ENCODE measurements at places on chromosomes 7 and 10. TPM values are rescaled to one million over a fixed set of nuclear protein-coding genes. Genes with fewer than 3 reads are reported as not detected.
A peak's percentile ranks its signal among the peaks of the same experiment; 100 is the strongest.

Gene PLOD3
- total RNA-seq: 62.7 TPM

Gene MCMBP
- total RNA-seq: 27.1 TPM

Gene KAZALD1
- total RNA-seq: 39.1 TPM

GRCh38 chr10:111933937-111934336 lies 249.6 kb downstream of the GPAM start:
- no peak overlapping the region for H3K4me3 ChIP-seq
- no peak overlapping the region for H3K27ac ChIP-seq
- H3K27me3 ChIP-seq: no peaks in the 10 kb centered on the region
- no peak for DNase-seq

Gene PDK4
- 188 TPM for total RNA-seq

DNA sequence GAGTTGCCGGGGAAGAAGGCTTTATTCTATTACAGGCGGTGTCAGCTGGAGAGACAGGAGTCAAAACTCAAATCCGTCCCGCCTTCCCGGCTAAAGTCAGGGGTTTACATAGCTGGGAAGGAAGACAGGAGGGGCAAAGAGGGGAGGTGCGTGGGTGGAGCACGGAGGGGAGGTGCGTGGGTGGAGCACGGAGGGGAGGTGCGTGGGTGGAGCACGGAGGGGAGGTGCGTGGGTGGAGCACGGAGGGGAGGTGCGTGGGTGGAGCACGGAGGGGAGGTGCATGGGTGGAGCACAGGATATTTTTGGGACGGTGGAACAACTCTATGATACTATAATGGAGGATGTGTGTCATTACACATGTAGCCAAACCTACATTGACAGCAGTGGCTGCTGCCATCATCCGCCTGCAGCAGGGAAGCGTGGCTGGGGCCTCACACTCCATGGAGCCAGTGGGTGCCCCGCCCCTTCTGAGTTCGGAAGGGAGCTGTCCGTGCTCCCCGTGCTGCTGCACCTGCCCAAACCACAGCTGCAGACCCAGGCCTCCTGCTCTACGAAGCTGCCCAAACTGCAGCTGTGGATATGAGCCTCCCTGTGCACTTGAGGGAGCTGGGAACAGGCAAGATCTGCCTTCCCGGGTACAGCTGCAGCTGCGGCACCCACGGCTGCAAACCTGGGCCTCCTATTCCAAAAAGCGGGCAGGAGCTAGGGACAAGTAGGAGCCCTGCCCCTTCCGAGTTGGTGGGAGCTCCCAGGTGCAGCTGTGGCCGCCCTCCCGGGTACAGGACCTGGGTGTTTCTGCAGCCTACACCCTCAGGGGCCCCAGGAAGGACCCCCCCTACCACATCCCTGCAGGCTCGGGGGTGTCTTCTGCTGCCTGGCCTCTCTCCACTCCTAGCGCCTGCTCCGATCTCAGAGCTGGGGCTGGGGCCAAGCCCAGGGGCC lies 119.4 kb downstream of the DYNC2I1 start:
- no peaks in the 10 kb centered on the region for H3K4me1 ChIP-seq
- H3K4me3 ChIP-seq: no peak overlapping the region

DNA sequence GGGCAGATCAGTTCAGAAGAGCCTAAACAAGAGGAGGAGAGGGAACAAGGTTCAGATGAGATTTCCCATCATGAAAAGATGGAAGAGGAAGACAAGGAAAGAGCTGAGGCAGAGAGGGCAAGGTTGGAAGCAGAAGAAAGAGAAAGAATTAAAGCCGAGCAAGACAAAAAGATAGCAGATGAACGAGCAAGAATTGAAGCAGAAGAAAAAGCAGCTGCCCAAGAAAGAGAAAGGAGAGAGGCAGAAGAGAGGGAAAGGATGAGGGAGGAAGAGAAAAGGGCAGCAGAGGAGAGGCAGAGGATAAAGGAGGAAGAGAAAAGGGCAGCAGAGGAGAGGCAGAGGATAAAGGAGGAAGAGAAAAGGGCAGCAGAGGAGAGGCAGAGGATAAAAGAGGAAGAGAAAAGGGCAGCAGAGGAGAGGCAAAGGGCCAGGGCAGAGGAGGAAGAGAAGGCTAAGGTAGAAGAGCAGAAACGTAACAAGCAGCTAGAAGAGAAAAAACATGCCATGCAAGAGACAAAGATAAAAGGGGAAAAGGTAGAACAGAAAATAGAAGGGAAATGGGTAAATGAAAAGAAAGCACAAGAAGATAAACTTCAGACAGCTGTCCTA lies 52.7 kb upstream of the AGBL3 start:
- H3K4me3 ChIP-seq: no peak overlapping the region
- H3K36me3 ChIP-seq: peaks cover 9% of the 10 kb centered on the region

GRCh38 chr10:61837755-61838171 lies 63.7 kb upstream of the ARID5B start:
- peak overlapping the region; percentile 44 for H3K27ac ChIP-seq

DNA sequence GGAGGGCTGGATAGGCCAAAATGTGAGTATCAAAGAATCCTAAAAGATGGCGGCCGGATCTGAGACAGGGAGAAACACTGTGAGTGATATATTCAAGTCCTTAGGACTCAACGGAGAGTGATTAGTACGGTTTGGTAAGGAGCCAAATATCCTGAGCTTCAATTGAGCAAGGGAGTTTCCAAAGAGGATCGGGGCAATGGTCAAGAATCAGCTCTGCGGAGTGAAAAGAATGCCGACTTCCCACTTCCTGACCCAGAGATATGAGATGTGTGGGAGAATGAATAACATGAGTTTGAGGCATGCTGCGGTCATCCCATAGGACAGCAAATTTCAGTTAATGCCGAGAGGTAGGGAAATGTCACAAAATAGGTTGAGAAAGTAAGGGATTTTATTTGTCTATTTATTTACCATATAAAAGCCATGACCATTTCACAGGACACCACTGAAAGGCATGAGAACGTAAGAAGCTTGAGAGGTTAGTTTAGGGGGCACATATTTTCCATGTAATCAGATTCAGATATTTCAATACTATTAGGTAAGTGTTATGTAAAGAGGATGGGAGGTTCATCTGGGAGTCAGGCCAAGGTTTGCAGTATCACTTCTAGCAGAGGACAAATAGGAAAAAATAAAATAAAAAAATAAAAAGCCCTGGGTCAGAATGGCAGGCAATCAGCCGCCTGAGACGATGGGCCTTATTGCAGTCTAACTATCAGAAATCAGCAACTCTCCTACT lies 165.6 kb downstream of the HGF start:
- no peak for DNase-seq
- H3K27me3 ChIP-seq: no peaks in the 10 kb centered on the region
- H3K27ac ChIP-seq: no peak overlapping the region
- H3K4me1 ChIP-seq: no peaks in the 10 kb centered on the region
